ENCODE measurements at places on chromosomes 5 and 9.

GRCh38 chr5:53425687-53426511, 54.5 kb upstream of the FST start:
- no peak for DNase-seq

DNA sequence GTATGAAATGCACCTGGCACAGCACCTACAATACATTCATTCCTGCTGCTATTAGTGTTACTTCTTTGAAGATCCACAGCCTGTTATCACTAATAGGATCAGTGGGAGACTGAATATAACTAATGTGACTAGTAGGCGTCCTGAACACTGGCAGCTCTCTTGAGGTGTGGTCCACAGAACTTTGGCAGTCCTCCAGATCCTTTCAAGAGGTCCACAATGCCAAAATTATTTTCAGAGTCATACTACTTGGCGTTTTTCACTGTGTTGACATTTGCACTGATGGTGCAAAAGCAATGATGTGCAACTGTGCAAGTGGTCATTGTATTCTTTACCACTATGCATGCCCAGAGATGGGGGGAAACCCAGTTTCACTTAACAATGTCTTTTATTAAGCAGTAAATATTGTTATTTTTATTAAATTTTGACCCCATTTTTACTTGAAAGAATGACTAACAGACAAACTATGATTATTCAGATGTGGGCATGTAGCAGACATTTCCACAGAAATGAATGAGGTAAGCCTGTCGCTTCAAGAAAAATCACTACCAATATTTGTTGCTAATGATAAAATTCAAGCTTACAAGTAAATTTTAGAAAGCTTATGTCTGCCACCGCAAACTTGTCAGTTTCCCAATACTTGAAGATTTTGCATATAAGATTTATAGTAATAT, 48.9 kb downstream of the ADRB2 start:
- no peak for DNase-seq

- DNase-seq = no peak
Observed at GRCh38 chr5:171721464-171721863, 64.2 kb upstream of the SMIM23 start.

DNA sequence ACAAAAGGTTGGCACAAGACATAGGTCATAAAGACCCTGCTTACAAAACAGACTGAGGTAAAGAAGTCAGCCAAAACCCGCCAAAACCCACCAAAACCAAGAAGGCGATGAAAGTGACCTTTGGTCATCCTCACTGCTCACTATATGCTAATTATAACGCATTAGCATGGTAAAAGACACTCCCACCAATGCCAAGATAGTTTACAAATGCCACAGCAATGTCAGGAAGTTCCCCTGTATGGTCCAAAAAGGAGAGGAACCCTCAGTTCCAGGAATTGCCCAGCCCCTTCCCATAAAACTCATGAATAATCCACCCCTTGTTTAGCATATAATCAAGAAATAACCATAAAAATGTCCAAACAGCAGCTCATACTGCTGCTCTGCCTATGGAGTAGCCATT, 27.7 kb downstream of the MLLT3 start:
- no peak for DNase-seq

GRCh38 chr5:129960831-129961230, 56.6 kb downstream of the CHSY3 start:
- no peak for DNase-seq

- no peak for DNase-seq
Observed at GRCh38 chr5:78808380-78808779, 159.8 kb upstream of the LHFPL2 start.

GRCh38 chr5:114957384-114957783, 212.3 kb downstream of the TRIM36 start:
- no peak for DNase-seq

GRCh38 chr9:93422977-93423616, 28.4 kb upstream of the FAM120A start:
- no peak for DNase-seq

DNA sequence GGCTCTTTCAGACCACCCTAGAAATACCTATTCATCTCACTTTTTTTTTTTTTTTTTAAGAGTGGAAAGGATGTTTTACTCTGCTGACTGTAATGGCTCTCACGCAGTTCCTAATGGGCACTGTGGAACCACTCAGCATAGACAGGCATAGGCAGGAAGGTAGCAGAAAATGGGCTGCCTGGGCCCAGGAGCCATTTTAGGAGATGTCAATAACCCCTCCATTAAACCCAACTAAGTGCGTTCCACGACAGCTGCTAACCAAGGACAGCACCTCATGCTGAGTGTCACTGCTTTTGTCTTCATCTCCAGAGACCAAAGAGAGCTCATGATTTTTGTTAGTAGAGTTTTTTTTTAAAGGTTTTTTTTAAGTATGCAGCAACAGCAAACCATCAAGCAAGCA, 15.3 kb downstream of the MAP1B start:
- no peak for DNase-seq

GRCh38 chr5:54738973-54739367, 221.4 kb downstream of the SNX18 start:
- DNase-seq = no peak

DNA sequence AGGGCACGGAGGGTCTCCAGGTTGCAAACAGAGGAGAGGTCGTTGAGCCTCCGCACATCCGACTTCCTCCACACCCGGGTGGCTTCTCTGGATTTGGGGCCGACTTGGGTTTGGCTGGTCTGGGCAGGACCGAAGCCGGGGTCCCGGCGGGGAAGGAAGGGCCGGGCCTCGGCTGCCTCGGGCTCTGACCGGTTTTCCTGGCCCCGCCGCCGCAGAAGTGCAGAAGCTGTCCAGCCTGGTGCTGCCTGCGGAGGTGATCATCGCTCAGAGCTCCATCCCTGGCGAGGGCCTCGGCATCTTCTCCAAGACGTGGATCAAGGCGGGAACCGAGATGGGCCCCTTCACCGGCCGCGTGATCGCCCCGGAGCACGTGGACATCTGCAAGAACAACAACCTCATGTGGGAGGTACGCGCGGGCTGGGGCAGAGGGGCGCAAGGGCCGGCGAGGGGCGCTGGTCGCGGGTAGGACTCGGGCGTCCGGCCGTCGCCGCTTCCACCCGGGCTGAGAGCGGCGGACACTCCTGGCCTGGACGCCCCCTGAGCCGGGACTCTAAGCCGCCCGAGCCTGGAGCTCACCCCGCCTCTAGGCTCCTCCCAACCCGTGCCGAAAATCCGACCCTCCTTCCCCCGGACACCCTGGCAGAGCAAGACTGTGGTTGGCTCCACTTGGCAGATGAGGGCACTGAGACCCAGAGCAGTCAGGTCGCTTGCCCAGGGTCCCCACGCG, 2.2 kb downstream of the PRDM12 start:
- no peak for DNase-seq

DNA sequence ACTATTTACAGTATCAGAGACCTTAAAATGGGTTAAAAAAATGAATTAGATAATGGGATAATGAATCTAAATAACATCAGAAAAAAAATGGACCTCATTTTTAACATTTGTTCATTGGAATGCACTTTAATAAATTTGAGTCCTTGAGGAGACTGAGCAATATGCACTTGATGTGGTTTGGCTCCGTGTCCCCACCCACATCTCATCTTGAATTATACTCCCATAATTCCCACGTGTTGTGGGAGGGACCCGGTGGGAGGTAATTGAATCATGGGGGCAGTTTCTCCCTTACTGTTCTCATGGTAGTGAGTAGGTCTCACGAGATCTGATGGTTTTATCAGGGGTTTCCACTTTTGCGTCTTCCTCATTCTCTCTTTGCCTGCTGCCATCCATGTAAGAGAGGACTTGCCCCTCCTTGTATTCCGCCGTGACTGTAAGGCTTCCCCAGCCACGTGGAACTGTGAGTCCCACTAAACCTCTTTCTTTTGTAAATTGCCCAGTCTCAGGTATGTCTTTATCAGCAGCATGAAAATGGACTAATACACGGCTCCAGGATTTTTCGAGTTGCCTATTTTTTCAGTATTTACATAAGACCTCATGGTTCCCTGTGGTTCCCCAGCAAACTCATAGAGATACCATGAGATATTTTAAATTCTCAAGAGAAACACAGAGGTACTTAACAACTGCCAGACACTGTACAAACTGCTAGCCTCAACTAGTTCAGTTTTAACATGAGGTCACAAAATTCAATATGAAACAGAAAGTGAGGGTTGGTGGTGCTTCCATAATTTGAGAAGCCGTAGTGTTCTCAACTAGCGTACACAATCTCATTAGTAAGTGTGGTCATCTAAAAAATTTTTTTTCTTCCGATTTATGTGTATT, 128.3 kb downstream of the TLE1 start:
- DNase-seq = no peak

DNA sequence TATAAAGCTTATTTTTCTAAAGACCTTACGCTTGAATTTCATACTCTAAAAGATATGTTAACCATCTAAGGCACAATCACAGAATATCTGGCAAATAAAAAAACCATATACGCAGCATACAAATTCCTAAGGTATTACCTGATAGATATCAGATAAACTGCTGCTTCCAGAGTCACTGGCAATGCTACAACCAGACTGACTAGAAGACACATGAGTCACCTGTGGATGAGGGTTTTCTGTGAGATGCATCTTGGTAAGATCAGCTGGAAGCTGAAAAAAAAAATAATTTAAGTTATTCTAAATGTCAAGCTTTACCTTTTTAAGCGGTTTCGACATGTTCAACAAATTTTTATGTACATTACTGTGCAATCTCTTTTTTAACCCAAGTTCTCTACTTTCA, 113.8 kb downstream of the RAPGEF6 start:
- no peak for DNase-seq

DNA sequence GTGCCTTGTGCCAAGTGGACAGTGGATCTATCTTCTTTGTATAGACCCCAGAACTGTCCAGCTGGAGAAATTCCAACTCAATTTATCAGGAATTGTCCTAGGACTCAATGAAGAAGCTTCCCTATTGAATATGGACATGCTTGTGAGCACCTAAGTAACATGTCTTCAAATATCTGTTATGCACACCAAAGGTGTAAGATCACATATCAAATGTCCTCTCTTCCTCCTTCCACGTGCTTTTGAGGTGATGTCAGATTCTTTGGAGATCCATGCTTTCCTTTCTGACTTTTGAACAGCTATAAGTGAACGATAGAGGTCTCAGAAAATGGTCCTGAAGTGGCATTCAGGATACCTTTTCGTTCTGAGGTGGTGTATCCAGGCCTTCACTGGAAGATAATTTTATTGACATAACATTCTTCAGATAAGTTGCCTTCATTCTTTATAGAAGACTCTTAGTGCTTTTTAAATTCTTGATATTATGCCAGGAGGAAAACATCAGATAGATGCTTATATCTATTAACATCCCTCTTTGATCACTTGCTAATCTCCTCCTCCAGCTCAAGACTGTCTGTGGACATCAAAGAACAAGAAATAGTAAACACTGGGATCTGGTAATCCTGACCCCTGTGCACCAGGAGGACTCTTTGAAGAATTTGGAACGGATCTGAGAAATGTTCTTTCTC, 246.4 kb downstream of the SMARCA2 start:
- DNase-seq = no peak
